ENCODE measurements at places on chromosomes 5 and 9. TPM values are rescaled to one million over a fixed set of nuclear protein-coding genes. Genes with fewer than 3 reads are reported as not detected.
A peak's percentile ranks its signal among the peaks of the same experiment; 100 is the strongest.

- DNase-seq: peak; percentile 4
These were observed 5.0 kb downstream of the FAM163B start for GRCh38 chr9:133604214-133604613.

GRCh38 chr5:133406208-133406976 is 205.9 kb downstream of the FSTL4 start:
- no peak for DNase-seq

- DNase-seq: no peak
These were observed 131.9 kb downstream of the MRPL36 start for GRCh38 chr5:1667648-1668140.

- DNase-seq: no peak
These were observed 38.0 kb downstream of the KCNV2 start for GRCh38 chr9:2755285-2755684.

DNA sequence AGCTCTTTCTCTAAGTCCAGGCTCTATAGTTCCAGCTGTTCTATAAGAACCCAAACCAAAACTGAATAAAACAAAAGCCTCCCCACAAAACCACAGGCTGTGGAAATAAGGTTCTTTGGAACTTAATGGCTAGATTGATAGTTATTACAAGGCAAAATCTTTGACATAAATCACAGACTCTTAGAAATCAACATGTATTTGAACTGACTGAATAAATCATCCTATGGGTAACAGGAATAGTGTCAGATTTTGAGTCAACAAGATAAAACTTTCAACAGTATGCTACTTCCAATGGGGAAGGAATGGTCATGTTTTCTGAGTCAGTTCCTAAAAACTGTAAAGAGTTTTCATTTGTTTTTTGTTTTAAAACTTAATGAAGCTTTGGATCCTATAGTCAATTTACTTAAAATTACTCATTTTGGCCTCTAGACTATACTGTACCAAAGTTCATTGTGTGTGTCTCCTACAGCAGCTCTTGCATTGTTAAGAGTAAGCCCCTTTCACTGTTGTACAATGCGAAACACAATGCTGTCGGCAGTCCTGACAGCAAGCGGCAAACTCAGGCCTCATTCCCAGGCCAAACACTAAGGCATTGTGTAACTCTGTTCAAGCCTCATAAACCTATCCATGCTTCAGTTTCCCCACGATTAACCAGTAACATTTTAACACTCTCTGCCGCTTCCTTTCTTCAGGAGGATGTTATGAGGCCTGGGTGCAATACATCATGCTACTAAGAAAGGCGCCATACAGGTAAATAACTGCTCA is 134.1 kb downstream of the ARL15 start:
- no peak for DNase-seq

Gene TRIP13
- total RNA-seq: 65.9 TPM

Gene PSD2
- total RNA-seq: not detected

Data from LHCN-M2 (cell line).